ENCODE measurements at places on chromosomes 7 and 10.

DNA sequence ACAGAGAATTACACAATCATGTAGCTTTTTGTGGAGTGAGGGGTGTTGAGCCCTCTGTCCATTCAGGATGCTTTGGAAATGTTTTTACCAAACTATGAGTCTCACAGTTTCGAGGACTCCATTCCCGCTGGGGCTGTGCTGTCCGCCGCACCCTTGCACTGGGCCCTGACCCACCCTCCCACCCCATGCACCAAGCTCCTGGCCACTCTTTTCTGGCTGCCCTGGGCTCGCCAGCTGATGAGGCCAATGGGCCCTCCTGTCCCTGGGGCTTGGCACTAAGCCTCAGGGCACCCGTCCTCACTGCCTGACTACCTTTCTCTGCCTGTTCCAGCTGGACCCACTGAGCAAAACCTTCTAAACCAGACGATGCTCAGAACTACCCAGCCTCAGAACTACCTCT is 332.1 kb downstream of the PTPRN2 start:
- no peak for DNase-seq

DNA sequence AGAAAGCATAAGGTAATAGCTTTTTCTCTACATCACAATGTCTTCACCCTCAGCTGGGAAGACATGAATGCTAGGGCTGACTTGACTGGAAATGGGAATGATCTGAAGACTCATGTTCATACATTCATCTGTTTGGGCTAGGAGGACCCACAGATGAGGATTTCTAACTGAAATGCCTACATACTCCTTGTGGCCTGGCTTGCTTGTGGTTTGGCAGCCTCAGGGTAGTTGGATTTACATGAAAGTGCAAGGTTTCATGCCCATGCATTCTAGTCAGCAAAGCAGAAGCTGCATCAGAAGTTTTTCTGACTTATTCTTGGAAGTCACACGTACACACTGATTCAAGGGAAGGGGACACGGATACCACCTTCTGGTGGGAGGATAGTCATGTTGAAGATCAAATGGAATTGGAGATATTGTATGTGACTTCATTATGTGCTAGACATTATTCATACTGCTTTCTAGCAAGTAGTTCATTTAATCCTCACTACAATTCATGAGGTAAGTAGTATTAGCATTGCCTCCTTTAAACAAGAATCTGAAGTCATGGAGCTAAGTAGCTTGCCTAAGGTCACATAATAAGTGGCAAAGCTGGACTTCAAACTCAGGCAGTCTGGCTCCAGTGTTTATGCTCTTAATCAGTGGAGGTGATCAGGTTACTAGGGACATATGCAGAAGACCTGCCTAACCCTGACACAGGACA is 957.0 kb downstream of the LRMDA start:
- no peak for DNase-seq

DNA sequence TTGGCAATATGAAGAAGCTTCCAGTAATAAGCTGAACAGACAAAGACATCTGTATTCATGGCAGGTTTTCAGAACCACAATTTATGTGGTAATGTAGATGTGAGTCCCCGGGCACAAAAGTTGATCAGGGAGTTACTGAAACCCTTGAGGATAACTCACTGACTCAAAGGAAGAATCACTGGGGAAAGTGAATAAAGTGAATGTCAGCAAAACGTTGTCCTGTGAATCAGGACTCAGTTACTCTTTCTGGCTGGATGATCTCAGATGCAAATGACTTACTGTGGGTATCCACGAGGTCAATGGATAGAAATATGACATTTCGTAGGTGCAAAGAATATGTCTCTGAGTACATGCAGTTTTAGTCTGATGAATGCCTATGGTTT is 172.8 kb upstream of the CTBP2 start:
- DNase-seq = no peak

DNA sequence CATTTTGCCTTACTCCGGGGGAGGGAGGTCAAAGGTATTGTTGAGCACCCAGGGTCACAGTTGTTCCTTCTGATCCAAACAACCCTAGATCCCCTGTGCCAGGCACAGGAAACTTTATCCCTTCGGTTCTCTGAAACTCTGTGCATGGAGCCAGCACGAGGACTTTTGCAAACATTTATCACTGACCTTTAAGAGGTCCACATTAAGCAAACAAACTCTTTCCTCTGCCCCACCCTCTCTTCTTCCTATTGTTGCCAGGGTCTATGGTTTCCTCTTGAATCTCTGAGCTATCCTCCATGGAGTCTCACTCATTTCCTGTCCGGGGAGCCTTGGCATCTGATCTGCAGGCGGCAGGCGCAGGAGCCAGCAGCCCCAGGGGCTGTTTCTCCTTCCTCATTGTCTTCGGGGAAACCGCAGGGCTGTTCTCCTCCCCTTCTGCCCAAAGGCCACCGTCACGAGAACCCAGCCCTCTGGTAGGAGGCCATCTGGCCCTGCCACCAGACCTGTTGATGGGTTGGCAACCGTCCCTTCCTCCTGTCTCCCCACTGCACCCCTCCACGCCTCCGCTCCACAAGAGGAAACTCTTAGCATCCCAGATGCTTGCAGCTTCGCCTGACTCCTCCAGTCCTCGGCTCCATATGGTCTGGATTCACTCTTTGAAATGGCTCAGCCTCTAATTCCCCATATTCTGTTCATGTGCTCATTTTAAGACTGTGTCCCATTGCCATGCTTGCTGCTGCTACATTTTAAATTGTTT is 327.3 kb upstream of the NRP1 start:
- DNase-seq = peak; percentile 9

DNA sequence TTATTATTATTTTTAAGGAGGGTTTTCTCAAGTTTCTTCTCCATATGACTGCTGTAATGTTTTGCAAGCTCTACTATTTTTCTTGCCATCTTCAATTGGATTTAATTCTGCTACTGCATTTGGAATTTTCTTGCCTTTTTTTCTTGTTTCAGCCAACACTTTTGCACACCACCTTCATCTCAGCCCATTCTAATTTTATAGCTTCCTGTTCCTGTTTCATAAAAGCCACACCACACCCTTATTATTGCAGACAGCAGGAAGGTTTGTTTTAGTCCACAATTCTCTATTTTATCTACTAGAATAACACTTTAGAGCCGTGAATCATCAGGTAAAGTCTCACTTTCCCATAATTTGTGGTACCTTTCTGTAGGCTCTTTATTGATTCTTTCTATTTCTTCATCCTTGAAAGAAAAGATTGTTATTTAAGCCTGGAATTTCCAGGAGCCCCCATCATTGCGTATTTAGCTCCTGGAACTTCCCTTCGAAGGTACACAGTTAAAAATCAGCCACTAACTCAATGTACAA is 209.3 kb upstream of the TBX20 start:
- DNase-seq = no peak

DNA sequence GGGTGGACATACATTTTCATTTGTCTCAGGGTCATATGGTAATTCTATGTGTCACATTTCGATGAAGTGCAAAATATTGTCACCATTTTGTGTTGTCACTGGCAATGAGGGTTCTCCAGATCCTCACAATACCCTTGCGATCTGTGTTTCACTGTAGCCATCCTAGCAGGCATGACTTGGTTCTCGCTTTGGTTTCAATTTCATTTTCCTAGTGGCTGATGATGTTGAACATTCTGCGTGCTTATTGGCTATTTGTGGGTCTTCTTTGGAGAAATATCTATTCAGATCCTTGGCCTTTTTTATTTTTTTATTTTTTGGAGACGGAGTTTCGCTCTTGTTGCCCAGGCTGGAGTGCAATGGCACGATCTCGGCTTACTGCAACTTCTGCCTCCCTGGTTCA is 24.8 kb upstream of the MNX1 start:
- DNase-seq = no peak

DNA sequence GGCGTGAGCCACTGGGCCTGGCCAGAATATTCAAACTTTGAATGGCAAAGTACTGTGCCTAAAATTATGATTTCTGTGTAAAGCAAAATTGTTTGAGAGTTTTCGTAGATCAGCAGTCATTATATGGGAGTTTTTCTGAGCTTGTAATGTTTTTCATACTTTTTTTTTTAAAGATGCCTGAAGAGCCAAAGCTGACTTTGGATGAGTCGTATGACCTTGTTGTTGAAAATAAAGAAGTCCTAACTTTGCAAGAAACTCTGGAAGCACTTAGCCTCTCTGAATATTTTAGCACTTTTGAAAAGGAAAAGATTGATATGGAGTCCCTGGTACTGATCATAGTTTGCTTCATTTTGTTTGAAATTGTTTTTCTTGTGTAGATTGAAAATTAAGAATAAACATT is 26.7 kb downstream of the SEC23IP start:
- no peak for DNase-seq

Measured in hepatocyte (in vitro differentiated cells).